ENCODE measurements at places on chromosomes 5 and 9.

DNA sequence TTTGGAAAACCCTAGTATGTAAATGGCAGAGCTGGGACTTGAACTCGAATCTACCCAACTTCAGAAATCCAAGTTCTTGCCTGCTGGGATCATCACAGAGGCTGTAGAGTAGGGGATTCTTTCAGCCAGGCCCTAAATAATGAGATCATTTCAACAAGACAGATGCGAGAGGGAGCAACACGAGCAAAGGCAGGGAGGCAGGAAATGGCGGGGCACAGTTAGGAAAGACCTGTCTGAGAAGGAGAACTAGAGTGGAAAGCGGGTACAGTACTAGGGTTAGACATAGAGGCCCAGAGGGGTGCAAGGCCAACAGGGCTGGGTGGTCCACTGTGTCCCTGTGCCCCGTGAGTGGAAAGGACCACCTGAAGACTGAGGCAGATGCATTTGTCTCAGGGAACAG, 46.1 kb downstream of the MVB12B start:
- no peak for DNase-seq

- DNase-seq, result no peak
These were observed 31.4 kb downstream of the FAM174A start for GRCh38 chr5:100566382-100567141.

- no peak for DNase-seq
These were observed 106.3 kb downstream of the DRD1 start for GRCh38 chr5:175337680-175338079.

DNA sequence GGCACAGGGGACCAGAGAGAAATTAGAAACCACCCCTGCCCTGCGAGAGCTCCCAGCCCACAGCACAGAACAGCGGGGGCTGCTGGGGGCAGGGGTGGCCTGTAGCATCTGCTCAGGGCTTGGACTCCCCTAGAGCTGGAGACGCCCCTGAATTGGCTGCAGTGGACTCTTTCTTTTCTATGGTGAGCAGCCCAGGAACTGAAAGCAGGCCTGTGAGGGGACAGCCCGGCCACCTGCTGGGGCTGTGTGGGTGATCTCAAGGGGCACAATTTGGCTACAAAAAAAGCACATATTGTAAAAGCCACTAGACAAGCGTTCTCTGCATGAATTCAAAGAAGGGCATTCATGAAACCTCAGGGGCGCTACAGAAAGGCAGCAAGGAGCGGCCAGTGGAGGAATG, 57.5 kb upstream of the ICE1 start:
- no peak for DNase-seq

DNA sequence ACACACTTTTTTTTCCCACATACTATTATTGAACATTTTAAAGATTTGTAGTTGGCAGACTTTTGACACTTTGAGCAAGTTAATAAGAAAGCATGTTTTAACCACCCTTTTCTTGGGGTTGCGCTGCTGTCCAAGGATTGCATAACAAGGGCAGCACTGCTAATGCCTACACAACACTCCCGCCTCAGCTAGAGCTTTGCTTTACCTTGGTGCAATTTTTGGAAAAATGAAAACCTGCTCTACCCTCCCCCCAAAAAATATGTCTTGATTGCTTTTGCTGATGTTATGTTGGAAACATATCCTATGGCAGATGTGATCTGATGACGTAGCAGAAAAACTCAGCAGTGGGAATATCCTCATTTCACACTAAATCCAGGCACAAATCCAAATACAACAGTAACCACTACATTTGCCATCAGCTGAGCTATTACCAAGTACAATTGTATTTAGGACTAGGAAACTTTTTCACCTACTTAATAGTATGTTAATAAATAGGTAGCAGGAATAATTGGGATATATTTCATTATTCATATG, 51.5 kb downstream of the UBE2R2 start:
- no peak for DNase-seq

DNA sequence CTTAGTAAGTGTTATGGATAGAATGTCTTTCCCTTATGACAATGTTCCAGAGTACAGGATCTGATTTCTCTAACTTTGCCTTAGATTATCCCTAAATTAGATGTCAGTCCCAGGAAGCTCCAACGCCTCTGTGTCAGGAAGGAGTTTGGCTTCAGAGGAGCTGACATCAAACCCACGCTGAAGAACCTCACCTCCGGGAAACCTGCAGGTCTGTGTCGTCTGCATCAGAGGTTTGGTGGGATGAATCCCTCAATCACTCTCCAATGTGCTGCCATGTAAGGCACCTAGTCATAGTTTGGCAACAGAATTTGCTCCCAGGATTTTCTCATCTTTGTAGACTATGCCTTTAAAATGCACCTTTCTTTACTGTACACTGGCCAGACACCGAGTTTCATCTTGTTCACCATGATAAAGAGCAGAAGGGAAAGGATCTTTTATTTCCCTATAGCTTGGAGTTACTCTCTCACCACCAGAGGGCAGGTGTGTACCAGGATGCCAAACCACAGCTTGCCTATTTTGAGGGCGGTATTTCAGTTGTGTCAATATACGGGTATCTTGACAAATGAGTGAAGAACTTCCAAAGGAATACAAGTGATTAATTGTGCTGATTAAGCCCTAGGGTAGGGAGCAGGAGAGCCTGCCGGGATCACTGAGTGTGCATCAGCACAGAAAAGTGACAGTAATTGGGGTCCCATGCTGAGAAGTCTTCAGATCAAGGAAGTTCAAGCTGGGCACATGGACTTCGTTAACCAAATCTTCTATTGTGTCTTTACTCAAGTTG, 23.4 kb downstream of the MINAR2 start:
- peak; percentile 68 for DNase-seq

DNA sequence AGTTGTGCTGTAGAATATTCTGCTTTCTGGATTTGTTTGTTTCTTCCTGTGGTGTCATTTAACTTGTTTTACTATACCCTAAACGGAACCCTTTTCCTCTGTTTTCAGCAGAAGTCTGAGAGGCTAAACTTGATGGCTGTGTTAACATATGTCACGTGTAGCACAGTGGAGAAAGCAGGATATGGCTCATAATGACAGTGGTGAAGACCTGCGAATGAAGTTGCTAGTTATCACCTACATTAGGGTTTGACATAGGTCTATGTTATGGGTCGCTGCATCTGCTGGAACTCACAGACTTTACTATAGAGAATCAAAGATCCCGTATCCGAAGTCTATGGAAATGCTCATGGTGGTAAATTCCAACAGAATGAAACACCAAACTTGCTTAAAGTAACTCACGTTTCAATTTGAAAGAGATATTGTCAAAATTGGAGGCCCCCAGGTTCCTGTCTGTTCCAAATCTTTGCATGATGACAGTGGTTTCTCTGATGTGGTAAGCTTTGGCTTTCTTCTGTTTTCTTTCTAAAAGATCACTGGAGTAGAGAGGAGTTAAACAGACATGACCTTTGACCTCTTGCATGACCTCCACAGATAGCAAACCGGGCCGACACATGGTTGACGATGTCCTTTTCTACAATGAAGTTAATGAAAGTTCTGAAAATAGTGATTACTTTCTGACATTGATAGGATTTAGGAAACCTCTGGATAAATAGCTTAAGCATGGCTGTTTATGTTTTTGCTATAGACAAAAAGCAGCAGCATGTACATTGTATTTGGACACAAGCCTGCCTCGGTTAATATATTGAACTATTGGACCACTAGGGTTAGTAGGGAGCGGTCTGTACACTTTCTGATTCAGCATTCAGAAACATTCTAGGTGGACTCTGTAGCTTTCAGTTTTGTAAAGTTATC, 3.1 kb upstream of the CATSPER3 start:
- DNase-seq, result no peak

- peak; percentile 7 for DNase-seq
These were observed 855 bp downstream of the MCC start for GRCh38 chr5:113487416-113487780.

DNA sequence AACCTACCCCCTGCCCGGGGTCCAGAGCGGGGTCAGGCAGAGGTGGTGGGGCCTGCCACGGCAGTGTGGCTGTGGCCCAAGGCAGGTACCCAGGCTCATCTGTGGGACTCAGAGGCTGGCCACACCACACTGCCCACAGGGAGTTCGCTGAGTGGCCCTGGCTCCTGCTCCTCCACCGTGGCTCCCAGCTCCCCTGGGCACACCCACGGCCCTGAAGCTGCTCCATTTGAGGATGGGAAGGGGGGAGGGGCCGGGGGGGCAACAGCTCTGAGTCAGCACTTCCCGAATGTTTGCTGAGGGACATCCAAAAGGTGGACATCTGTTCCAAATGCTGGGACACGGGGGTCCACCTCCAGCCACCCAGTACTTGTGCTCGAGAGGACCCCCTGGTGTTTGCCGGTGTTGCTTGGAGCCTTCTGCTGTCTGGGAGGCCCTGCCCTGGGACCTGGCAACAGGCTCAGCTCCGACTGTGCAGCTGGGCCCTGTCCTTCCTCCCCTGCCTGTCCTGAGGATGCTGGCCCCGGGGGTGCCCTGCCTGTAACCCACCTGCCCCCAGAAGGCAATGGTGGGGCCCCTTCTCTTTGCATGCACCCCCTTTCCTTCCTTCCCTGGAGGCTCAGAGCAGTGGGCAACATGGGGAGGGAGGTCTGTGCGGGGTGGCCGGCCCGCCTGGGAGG, 2.5 kb upstream of the NRARP start:
- peak; percentile 58 for DNase-seq

DNA sequence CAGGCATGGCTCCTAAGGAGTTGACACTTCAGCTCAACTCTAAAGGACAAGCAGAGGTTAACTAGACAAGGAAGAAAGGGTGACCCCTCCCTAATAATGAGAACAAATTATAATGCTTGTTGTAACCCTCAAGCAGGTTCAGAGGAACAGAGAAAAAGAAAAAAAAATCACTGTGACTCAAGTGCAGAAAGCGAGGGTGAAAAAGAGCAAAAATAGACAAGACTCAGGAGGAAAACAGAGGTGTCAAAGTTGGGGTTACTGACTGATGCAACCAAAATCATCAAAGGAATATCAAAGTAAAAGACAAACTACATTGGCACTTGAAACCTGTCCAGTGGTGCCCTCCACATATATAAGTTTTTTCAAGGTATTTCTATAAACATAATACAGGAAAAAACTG, 28.4 kb downstream of the FBXW11 start:
- DNase-seq, result no peak

GRCh38 chr5:33675958-33676464, 215.8 kb downstream of the ADAMTS12 start:
- DNase-seq, result no peak

GRCh38 chr9:135584934-135585333, 23.4 kb downstream of the PAEP start:
- no peak for DNase-seq

- DNase-seq, result no peak
These were observed 78.5 kb upstream of the EPB41L4B start for GRCh38 chr9:109399258-109399767.

- DNase-seq, result peak; percentile 71
These were observed 190.1 kb downstream of the GNA14 start for GRCh38 chr9:77457916-77458592.

DNA sequence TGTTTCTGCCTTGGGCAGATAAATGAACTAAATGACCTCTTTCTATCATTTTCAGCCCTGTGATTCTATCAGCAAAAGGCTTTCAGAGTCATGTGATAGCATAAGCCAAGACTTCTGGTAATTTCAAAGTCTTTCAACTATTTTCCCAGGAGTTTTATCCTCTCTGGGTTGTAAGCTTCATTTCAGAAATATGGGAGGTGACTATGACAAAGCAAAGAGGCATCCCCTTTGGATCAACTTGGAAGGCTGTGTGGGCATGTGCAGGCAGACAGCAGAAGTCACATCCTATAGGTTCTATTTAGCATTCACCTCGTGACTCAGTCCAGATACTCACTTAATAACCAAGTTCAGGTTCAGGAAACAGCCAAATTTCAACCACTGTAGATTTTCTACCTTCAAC, 149.0 kb upstream of the FST start:
- DNase-seq, result no peak

DNA sequence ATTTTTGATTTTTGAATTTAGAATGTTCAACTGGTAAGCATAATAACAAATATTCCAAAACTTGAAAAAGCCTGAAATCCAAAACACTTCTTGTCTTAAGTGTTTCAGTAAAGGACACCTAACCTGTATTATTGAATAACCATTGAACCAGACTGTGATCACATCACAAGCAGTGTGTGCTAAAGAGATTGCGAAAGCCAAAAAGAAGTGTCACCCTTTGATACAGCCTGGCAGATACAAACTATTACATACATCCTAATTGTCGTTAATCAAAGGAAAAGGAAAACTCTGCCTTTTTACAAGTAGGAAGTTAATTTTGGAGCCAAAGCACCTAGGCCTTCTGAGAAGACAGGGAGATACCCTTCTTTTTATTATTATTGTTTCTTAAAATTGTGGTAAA, 8.4 kb upstream of the FAM120AOS start:
- no peak for DNase-seq

- no peak for DNase-seq
These were observed 537.6 kb downstream of the CETN3 start for GRCh38 chr5:89871906-89872305.

- DNase-seq, result no peak
These were observed 159.7 kb downstream of the MUSK start for GRCh38 chr9:110828264-110828663.

DNA sequence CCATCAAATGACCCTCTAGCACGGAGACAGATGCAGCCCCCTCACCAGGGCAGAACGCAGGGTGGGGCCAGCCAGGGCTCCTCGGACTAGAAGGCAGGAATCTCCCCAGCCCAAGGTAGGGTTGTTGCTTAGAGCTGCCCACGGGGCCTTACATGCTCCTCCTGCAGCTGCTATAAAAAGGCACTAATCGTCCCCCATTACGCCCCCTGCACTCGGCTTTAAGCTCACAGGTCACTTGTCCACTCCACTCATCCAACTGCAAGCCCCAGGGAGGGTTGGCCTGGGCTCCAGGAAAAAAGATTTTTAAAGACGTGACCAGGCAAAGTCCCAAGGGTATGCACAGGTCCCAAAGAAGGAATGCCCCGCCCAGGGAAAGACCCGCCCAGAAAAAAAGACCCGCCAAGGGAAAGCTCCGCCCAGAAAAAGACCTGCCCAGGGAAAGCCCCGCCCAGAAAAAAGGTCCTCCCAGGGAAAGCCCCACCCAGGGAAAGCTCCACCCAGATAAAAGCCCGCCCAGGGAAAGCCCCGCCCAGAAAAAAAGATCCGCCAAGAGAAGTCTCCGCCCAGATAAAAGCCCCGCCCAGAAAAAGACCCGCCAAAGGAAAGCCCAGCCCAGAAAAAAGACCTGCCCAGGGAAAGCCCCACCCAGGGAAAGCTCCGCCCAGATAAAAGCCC, 11.1 kb downstream of the GRIN1 start:
- DNase-seq, result no peak

DNA sequence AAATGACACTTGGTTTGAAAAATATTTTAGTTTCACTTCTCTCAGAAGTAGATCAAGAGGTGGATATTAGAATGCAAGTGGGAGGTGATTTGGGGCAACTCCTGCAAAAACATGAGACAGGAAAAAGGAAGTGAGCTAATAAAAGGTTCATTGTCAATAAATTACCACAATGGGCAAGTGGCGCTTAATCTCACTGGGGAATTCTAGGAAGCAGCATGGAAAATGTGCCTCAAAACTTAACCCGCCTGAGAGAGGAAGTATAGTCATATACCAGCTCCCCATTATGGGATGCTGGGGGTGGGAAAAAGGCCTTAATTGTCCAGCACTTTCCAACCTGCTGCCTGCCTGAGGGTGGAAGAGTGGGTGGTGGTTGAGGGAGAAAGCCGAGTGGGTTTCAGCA, 204.1 kb downstream of the ELAVL2 start:
- DNase-seq, result peak; percentile 5
